COLO829 (cell line): ENCODE measurements at places on chromosomes 1 and 21.

GRCh38 chr21:39072468-39072867, 110.8 kb downstream of the PSMG1 start:
- DNase-seq = no peak

DNA sequence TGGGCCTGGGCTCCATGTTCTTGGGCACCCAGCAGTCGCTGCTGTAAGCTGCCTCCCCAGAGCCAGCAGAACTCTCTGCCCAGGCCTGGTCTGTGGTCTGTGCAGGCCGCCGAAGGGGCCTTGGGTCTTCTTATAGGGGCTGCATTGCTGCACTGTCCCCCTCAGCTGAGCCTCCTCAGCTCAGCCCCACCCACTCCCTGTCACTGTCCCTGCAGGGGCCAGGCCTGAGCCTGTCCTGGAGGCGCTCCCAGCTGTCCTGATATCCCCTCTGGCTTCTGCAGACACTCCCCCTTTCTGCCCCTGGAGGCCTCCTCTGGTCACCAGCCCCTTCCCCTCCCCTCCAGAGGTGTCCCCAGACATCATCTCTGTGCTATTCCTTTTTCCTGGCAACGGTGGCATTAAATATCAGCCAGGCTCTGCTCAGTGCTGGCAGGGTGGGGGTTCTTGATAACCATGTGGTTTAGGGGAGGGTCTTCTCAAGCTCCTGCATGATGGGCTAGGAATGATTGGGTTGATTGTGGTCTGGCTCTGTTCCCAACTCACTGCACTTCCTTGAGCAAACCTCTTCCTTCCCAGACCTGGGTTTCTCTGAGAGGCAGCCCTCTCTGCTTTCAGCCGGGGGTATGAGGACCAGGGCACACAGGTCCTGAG, 3.7 kb upstream of the FOXO6 start:
- DNase-seq = no peak

DNA sequence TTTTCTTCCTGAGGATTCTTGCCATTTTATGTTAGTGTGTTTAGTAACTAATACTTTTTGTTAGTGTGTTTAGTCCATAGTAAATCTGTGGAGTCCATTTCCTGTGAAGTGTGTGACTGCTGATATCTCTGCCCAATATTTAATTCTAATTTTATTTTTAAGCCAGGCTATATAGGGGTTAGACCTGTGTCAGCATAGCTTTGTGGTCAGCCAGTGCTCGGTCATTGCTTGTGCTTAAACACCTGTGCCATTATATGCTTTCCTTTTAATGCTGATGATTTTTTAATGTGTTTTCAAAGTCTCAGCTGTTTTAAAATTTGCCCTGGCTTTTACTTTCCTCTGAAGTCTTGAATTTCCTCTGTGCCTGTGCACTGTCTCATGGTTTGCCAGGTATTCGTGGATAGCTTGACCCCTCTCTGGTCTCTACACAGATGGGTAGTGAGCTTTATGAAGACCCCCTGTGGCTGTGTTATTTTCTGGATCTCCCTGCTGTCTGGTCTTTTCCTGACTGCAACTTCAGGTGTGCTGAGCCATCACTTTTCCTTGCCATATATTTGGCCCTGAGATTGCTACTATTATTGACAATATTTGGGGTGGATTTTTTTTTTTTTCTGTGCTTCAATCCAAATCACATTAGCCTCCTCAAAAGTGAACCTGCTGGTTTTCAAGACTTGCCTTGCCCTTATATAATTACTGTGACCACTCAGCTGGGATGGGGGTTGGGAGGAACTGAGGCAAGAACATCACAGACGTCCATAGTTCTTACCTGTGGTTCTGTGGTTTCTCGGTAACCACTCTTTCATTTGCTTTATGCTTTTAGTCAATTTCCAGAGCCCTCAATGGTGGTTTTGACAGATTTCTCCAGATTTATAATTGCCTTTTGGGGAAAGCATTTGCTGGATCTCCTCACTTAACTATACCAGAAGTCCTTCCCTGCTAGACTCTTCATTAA, 59.6 kb downstream of the RPS6KC1 start:
- DNase-seq = no peak

- no peak for DNase-seq
Observed at GRCh38 chr1:12408662-12409061, 178.8 kb downstream of the VPS13D start.

GRCh38 chr1:67189953-67190352, 23.7 kb downstream of the IL23R start:
- no peak for DNase-seq

GRCh38 chr21:37686991-37687810, 229.1 kb downstream of the KCNJ6 start:
- DNase-seq = no peak
